ENCODE measurements at places on chromosomes 2 and 18.

GRCh38 chr2:24402242-24403097 is 42.1 kb upstream of the ITSN2 start:
- no peak for DNase-seq

GRCh38 chr2:139963863-139964355 is 1183.7 kb upstream of the NXPH2 start:
- no peak for DNase-seq

DNA sequence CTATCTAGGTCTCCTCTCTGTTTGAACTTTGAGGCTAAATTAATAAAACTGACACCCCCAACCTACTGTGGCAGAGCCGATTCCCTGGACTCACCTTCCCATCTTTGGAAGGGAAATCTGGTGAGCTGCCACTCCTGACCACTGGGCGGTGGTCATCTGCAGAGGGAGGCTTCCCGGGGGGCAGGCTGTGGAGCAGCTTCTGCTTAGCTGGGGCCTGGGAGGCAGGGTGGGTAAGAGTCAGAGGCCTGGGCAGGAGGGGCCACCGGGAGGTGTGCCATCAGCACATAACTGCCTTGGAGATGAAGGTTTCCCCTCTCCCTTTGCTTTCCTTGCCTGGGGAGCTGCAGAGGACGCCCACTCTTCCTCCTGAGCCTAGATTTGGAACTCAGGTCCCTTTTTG is 2.3 kb upstream of the NPPC start:
- DNase-seq, result no peak

GRCh38 chr2:126972279-126972626 is 73.6 kb downstream of the TEX51 start:
- DNase-seq, result no peak

GRCh38 chr18:56992777-56993176 is 154.1 kb upstream of the BOD1L2 start:
- no peak for DNase-seq

Data from activated naive CD4-positive, alpha-beta T cell (primary cell).